ENCODE measurements at places on chromosomes 4 and X.

DNA sequence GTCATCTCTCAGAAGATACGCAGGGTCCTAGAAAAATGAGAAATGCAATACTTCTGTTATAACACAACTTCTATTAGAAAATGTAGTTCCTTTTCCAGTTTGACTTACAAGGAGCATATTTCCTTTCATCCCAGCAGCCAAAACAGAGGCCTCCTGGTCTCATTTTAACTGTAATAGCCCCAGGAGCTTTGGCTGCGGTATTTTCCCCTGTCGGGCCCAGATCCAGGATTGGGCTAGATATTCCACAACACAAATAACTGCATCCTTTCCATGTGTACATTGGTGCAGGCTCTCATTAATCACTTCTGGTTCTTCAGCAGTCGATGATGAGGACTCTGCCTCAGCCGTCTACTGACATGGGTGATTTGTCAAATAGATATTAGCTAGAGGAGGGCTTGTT lies 166.1 kb downstream of the TENM3 start:
- DNase-seq = no peak

DNA sequence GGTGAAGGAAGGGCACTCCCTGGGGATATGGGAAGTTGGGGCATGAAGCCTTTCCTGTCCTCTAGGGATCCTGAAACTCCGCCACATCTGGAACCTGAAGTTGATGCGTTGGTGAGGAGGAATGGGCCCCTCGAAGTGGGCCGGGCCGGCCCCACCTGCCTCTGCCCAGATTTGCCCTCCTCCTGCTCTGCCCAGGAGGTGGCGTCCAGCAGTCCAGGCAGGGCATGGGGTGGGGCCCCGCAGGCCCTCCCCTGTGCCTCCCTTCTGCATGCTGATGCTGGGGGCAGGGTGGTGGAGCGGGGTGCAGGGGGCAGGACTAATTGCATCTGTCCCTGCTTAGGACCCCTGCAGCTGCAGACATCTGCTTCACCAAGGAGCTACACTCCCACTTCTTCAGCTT lies 1.8 kb downstream of the TAFAZZIN start:
- no peak for DNase-seq

DNA sequence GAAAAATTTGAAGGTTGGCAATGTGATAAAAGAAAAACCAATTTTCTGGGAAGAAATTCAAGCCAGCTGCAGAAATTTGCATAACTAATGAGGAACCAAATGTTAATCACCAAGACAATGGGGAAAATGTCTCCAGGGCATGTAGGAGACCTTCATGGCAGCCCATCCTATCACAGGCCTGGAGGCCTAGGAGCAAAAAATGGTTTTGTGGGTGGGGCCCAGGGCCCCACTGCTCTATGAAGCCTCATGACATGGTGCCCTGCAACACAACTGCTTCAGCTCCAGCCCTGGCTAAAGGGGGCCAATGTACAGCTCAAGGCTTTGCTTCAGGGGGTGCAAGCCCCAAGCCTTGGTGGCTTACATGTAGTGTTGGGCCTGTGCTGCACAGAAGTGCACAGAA lies 184.0 kb downstream of the TBCK start:
- DNase-seq = no peak

GRCh38 chrX:107676559-107677378 lies 48.5 kb downstream of the PRPS1 start:
- DNase-seq = peak; percentile 96

GRCh38 chr4:73816814-73817213 lies 19.7 kb upstream of the CXCL6 start:
- no peak for DNase-seq

GRCh38 chr4:24889991-24890390 lies 22.9 kb downstream of the CCDC149 start:
- DNase-seq = no peak

DNA sequence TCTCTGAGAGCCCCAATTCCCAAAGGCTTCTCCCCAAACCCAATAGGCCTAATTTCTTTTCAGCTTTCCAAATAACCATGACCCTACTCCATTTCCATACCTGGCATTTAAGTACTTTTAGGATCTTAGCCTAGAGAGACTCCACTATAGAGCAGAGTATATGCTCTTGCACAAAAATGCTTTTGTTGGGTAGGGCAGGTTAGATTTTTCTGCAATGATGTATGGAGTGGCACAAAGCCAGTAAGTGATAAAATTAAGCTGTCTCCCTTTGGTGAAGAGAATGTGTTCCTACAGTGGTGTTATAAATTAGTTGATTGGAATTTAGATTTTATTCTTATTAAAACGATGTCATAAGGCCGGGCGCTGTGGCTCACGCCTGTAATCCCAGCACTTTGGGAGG lies 124.9 kb downstream of the INPP4B start:
- DNase-seq = no peak

DNA sequence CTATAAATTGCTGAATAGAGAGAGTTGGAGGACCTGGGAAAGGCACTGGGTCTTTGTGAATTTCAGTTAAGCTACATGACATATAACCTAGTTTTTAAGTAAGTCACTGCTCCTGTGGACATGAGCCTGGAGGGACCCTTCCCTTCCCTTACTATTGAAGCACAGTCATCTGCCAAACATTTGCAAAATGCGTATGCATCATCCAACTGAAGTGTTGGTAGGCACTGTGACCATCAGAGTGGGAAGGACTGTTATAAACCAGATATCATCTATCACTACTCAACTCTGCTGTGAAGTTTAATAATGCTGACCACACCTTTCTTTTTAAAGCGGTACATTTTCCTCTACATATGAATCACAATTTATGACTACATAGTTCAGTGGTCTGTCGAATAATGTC lies 5.2 kb downstream of the GABRA3 start:
- no peak for DNase-seq

DNA sequence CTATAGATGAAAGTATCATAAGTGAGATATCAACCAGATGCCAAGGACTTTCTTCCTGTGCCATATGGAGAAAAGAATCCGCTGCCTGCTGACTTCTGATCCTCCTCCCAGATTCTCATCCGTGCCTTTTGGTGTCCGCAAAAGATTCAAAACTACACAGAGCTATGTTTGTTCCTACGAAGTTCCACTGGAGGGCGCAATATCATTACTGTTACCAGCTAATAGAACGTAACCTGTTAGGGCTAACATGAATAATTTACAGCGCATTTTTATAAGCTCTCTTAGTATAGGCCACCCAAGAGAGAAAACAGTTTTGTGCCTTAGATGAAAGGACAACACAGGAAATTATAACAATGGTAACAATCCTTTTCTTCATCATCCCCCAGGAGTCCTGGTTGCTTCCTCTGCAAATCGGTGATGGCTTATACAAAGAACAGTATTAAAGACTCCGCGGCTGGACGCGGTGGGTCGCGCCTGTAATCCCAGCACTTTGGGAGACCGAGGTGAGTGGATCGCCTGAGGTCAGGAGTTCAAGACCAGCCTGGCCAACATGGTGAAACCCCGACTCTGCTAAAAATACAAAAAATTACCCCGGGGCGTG lies 22.8 kb upstream of the CENPVL3 start:
- DNase-seq = peak; percentile 32

DNA sequence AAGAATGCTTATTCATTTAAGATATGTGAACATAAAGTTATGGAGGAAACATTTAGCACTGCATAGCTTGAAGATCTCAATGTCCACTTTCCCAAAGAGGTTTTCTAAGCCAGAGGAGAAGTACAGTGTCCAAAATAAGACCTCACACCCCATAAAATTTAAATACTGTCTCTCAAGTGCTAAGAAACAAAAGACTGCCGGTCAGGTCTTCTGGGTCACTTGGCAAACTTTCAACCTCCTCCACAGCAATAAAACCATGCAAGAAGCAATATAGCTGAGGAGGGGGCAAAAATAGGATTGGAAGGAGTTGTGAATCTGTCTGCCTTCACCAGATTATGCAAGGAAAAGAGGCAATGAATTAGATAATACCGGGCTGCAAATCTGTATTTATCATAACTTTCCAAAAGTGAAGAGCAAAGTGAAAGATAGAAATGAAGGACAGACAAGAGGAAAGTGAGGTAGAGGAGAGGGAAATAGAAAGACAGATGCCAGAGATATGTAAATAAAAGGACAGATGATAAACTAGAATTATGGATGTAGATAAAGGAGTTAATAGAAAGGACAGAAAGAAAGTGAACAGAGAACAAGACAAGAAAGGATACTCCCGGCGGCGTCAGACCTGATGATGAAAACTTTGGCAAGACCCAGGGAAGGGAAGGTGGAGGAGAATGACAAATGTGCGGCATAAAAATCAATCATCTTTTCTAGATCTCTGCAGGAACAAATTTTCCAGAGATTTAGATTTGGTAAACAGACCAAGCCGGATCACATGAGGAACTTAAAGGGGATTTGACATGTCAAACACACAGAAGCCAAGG lies 152.7 kb upstream of the FAM241A start:
- DNase-seq = no peak

GRCh38 chrX:15336023-15336413 lies 695 bp upstream of the PIGA start:
- no peak for DNase-seq

GRCh38 chr4:53376900-53377299 lies 541 bp upstream of the FIP1L1 start:
- DNase-seq = peak; percentile 49

GRCh38 chr4:102586644-102587021 lies 85.5 kb downstream of the NFKB1 start:
- no peak for DNase-seq

DNA sequence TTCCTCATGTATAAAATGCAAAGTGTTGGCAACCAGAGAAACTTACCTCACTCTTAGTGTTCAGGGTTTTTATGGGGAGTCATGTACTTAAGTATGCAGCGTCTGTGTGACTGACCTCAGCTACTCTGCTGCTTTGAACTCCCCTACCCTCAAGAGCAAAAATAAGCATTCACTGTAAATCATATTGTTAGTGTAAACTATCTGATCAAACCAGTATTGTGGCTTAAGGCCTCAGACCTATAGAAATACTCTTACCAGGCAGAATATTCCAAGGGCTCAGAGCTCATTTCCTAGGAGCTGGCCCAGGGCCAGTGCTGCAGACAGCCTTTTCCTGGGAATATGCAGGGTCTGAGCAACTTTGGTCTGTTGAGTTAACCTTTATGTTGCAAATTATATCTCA lies 453.1 kb downstream of the CCSER1 start:
- no peak for DNase-seq

- no peak for DNase-seq
Observed at GRCh38 chrX:78725287-78725686, 22.2 kb upstream of the LPAR4 start.

GRCh38 chrX:39705290-39705689 lies 392.5 kb downstream of the BCOR start:
- DNase-seq = peak; percentile 39

DNA sequence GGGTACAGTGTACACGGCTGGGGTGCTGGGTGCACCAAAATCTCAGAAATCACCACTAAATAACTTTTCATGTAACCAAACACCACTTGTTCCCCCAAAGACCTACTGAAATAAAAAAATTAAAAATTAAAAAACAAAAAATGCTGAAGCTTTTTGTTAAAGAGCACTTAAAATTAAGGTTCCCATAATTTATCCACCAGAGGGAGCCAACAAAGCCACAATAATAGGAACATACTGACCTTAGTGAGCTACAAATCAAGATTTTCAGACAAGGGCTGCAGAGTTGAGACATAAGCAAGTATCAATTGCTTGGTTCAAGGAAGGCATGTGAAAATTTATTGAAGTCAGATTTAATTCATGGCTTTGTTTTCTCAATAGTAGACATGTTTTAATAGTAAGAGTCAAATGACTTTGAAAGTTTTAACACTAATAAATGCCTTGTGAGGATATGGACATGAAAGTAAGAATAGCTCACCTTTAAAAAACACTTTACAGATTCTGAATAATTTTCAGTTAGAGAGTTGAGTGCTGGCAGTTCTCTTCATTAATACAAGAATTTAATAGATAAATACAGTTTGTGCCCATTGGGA lies 43.0 kb upstream of the SCOC start:
- peak; percentile 52 for DNase-seq

DNA sequence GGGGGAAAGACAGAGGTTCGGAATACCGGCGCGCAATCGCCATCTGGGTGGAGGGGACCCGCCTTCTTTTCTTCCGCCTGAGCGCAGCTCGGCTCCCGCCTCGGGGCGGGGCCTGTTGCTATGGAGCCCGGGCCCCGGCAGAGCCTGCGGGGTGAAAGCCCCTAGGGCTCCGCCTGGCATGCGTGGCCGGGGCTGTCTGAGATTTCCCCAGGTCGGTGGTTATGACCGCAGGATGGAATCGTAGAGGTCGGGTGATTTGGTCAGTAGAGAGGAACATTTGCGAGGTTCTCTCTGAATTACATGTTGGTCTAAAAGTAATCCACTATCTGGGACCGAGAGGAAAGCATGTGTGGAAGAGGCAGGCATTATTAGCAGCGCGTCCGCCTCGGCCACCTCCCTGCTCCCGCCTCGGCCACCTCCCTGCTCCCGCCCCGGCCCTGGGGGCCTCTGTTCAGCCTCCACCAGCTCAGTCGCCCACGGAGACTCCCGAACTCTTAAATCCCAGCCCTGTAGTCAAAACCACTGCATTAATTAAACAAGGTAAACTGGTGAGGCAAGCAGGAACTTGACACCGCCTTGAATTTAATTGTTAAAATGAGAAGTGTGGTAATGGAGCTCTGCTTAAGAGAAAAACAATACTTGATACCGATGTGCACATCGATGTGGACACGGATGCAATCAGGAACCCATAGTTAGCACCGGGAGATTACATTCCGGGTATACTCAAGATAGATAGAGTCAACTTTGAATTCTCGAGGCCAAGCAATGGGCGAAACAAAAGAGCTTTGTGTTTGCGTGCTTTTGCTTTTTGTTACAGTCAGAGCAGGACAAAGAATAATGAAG lies 45.2 kb downstream of the TRIM2 start:
- DNase-seq = peak; percentile 89

- DNase-seq = no peak
Observed at GRCh38 chr4:170088716-170089115, 1.0 kb downstream of the AADAT start.

DNA sequence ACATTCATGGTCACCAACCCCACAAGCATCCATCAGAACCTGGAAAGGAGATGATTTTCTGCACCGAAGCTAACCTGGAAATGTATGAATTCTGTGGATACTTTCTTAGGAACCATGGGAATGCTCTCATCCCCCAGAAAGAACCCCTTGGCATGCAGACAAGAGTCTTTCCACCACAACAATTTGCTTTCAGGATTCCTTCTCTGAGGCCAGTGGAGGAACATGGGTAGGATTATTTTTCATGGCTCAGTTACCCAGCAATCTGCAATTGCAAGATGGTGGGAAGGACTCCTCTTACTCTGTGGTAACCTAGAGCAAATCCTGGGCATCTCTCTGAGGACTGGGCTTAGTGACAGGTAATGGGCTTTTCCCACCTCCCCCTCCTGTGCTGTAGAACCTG lies 131.9 kb upstream of the MSX1 start:
- no peak for DNase-seq

- DNase-seq = no peak
Observed at GRCh38 chr4:70925418-70925817, 23.2 kb downstream of the MOB1B start.

All from KBM-7 (cell line).